Renal pelvis (tissue), 12 donors: ENCODE measurements at places on chromosomes 1 and 21.

GRCh38 chr1:7810395-7810794, 26.3 kb downstream of the PER3 start:
- no peak for DNase-seq

- DNase-seq = no peak
Measured at GRCh38 chr1:24713176-24713575, 32.1 kb upstream of the CLIC4 start.

- peak; percentile 74 for DNase-seq
Measured at GRCh38 chr1:227762231-227762911, 27.1 kb downstream of the SNAP47 start.

GRCh38 chr1:234760303-234760723, 150.3 kb upstream of the IRF2BP2 start:
- no peak for DNase-seq

DNA sequence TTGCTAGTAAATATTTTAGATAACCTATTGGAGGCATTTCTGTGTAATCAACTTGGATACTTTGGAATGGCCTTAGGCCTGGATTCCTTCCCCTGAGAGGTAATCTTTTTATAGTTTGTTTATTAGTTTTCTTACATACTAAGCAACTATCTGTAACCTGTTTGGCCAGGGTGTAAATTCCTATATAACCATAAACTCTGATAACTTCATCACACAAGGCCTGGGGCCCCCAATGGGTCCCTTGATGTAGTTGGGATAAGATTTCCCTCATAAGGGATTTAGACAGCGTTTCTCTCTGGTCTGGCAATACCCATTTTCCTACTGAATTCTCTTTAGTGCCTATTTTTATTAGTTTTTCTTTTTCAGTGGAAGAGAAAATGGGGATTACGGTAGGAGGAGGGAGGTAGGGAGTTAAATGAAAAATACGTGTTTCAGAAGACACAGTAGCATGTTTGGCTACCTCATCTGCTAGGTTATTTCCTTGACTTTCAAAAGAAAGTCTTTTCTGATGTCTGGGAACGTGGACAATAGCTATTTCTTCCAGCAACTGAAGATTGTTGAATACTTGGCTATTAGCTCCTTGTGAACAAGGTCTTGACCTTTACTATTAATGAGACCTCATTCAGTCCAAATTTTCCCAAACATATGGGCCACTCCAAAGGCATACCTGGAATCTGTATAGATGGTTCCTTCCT, 7.4 kb upstream of the AADACL3 start:
- DNase-seq = no peak
